ENCODE measurements at places on chromosomes 5 and 9. TPM values are rescaled to one million over a fixed set of nuclear protein-coding genes. Genes with fewer than 3 reads are reported as not detected.
A peak's percentile ranks its signal among the peaks of the same experiment; 100 is the strongest.

The EQTN gene
- not detected for total RNA-seq

The LCP2 gene
- not detected for total RNA-seq

The TMEM215 gene
- total RNA-seq: 0.27 TPM

The SNCAIP gene
- total RNA-seq: 31.6 TPM

The FGF1 gene
- total RNA-seq: 0.12 TPM

The TRPM3 gene
- total RNA-seq: 1.6 TPM

The CCNI2 gene
- 1.4 TPM for total RNA-seq

The IL4 gene
- not detected for total RNA-seq

DNA sequence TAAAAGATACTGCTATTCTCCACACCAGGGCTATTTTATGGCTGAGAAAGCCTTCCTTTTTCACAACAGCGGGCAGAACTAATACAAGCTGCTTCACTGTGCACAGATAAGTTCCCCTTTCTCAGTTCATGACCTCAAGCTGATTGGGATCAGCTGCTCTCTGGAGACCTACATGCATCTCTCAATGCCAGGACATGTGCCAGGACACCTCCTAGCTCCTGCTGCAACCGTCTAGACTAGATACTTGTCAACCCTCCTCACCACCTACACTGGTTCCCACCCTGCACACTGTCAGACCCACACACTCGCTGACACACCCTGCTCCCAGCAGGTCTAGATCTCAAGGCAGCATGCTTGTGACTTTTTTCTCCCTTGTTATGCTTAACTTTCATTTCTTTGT is 39.8 kb downstream of the STARD4 start:
- H3K27me3 ChIP-seq: no peaks in the 10 kb centered on the region
- no peaks in the 10 kb centered on the region for H3K4me1 ChIP-seq
- H3K27ac ChIP-seq: no peak overlapping the region
- H3K36me3 ChIP-seq: no peaks in the 10 kb centered on the region

DNA sequence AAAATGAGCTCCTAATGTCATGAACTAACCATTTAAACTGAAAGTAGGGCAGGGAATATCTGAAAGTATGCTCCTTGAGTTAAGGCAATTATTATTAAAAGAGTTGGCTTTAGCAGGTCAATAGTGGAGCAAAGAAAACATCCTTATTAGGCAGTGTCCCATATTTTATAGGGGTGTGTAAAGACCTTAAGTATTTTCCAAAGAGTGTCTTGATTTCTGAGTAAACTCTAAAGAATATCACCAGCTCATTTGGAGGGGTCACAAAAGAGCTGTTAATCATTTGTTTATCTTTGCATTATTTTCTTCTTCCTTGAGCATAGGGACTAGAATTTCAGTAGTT is 109.3 kb downstream of the MUSK start:
- no peaks in the 10 kb centered on the region for H3K27me3 ChIP-seq
- no peak for DNase-seq
- no peak overlapping the region for H3K27ac ChIP-seq
- H3K4me3 ChIP-seq: no peak overlapping the region

DNA sequence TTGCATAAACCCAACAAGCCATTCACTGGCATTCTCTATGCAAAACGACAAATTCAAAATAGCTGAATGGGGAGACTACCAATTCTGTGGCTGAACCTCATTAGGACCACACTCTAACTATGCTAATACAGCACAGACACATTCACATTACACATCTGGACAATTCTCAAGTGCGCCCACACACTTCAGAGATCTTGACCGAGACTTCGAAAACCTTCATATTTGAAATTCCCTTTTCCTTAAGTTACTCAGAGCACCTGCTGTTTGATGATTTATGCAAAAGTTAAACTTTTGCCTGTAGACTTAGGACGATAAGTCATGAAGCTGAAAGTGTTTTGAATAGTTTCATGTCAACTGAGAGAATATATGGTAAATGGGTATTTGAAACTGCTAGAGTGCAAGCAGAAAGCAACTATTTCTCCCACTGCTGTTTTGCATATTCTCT is 111.9 kb downstream of the FBN2 start:
- no peaks in the 10 kb centered on the region for H3K27me3 ChIP-seq
- no peaks in the 10 kb centered on the region for H3K4me1 ChIP-seq
- peaks cover 9% of the 10 kb centered on the region for H3K36me3 ChIP-seq

GRCh38 chr5:166369807-166370206 is 1921.6 kb upstream of the WWC1 start:
- no peaks in the 10 kb centered on the region for H3K36me3 ChIP-seq
- H3K27ac ChIP-seq: no peak overlapping the region
- H3K27me3 ChIP-seq: no peaks in the 10 kb centered on the region

DNA sequence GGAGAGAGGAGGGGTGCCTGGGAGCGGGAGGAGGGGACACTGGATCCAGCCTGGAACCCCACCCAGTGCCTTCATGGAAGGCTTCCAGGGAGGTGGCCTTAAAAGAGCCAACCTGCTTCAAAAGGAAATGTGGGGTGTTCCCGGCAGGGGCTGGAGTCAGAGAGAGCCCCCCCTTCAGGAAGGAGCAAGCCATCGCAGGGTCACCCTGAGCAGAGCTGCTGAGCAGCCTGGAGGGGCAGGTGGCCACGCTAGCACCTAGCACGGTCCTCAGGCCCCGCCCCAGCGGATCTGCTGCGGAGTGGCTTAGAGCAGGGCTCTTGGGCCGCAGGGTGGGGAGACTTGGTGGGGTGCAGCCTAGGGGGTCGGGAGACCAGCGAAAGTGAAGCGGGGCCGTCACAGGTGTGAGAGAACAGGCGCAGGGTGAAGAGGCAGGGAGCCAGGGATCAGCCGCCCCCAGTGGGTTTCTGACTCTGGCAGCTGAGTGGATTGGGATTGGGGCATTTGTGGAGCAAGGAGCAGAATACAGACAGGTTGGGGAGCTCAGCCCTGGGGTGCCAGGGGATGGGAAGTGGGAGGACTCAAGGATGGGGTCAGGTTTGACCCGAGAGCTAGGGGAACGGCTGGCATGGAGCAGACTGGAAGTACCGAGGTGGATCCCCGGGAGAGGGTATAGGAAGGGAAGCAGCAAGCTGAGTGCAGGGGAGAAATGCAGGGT is 1.5 kb downstream of the LCN2 start:
- no peaks in the 10 kb centered on the region for H3K27me3 ChIP-seq
- H3K36me3 ChIP-seq: no peaks in the 10 kb centered on the region
- peaks cover 12% of the 10 kb centered on the region for H3K4me1 ChIP-seq
- peak overlapping the region; percentile 45 for H3K27ac ChIP-seq
- no peak overlapping the region for H3K4me3 ChIP-seq

DNA sequence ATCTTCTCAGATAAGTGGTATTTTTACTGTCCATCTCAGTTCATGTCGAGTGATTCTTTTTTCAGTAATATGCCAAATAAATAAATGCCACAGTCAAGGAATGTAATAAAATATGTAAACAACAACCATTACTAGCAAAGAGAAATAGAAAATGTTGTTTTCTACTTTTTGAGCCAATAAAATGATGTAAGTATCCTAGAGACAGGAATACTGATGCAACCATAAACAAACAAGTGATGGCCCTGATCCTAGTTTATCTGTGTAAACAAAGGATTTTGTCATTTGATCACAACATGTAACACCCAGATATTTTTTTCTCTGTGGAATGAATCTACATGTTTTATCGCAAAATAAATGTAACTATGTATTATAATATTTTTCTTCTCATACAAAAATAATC is 1852.8 kb downstream of the EFNA5 start:
- H3K27me3 ChIP-seq: no peaks in the 10 kb centered on the region
- no peak overlapping the region for H3K27ac ChIP-seq
- H3K4me1 ChIP-seq: peaks cover 5% of the 10 kb centered on the region
- no peaks in the 10 kb centered on the region for H3K36me3 ChIP-seq
- no peak overlapping the region for H3K4me3 ChIP-seq
- no peak for DNase-seq

GRCh38 chr5:95221234-95221633 is 63.7 kb downstream of the MCTP1 start:
- no peaks in the 10 kb centered on the region for H3K36me3 ChIP-seq
- no peaks in the 10 kb centered on the region for H3K27me3 ChIP-seq
- no peak for DNase-seq
- H3K4me1 ChIP-seq: peaks cover 4% of the 10 kb centered on the region

DNA sequence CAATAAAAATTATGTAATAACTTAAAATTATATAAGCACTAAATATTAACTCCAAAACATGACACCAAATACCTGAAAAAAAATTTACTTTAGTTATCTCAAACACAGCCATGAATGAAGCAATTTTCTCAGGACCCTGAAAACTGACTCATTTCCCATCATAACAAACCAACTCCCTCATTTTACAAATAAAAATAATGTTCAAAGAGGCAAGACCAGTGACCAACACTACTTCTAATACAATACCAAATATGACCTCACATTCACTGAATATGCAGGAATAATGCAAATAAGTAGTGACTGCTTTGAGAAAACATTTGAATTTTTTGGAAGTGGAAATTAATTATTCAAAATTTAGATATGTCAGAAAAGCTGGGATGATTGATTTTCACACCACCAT is 21.6 kb downstream of the FBLL1 start:
- H3K27ac ChIP-seq: no peak overlapping the region
- no peaks in the 10 kb centered on the region for H3K27me3 ChIP-seq
- no peaks in the 10 kb centered on the region for H3K4me1 ChIP-seq
- peaks cover 41% of the 10 kb centered on the region for H3K36me3 ChIP-seq
- no peak for DNase-seq

GRCh38 chr9:69818750-69819345 is 1.8 kb upstream of the CFAP95 start:
- H3K27ac ChIP-seq: no peak overlapping the region
- no peaks in the 10 kb centered on the region for H3K36me3 ChIP-seq
- H3K4me3 ChIP-seq: no peak overlapping the region
- peaks cover 23% of the 10 kb centered on the region for H3K4me1 ChIP-seq

- H3K4me1 ChIP-seq: no peaks in the 10 kb centered on the region
- H3K36me3 ChIP-seq: no peaks in the 10 kb centered on the region
- no peak for DNase-seq
- no peaks in the 10 kb centered on the region for H3K27me3 ChIP-seq
- peak overlapping the region; percentile 14 for H3K27ac ChIP-seq
- peak overlapping the region; percentile 37 for H3K4me3 ChIP-seq
These were observed 138.3 kb downstream of the ISL1 start for GRCh38 chr5:51521583-51521982.

Measured in type B pancreatic cell (in vitro differentiated cells).